ENCODE measurements at places on chromosomes 11 and 22. TPM values are rescaled to one million over a fixed set of nuclear protein-coding genes. Genes with fewer than 3 reads are reported as not detected.
A peak's percentile ranks its signal among the peaks of the same experiment; 100 is the strongest.

GRCh38 chr11:30143098-30143705 is 87.6 kb upstream of the FSHB start:
- DNase-seq: no peak

- no peak for DNase-seq
Measured at GRCh38 chr22:36701965-36702621, 1.5 kb downstream of the CACNG2 start.

DNA sequence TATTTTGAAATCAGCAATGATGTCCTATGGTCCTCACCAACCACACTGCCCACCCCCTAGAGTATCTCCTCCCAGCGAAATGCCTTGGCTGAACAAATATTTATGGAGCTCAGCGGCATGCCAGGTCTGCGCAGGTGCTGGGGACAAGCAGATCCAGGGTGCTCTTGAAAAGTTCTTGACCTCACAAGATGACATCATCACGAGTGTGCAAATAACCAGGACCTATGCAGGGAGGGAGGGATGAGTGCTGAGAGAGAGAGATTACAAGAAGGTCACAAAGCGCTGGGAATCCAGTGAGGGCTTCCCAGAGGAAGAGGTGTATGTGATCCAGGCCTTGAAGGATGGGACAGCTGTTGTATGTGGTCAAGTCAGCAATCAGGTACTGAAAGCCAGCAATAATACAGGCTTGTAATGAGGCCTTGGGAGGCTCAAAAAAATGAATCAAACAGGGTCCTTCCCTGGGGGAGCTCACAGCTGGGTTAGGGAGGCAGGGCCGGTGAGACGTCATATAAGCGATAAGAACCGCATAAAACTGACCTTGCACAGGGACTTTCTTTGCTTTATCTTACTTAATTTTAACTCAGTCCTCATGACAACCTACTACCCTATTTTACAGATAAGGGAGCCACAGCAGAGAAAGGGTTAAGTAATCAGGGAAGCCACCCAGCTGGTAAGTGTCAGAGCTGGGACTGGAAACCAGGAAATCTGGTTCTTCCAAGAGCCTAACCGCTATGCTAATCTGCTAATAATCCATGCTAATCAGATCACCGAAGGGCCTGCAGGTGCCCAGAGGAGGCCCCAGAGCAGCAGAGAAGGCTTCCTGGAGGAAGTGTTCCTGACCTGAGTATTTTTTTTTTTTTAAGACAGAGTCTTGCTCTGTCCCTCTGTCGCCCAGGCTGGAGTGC is 8.2 kb downstream of the ARRB1 start:
- DNase-seq: peak; percentile 83

DNA sequence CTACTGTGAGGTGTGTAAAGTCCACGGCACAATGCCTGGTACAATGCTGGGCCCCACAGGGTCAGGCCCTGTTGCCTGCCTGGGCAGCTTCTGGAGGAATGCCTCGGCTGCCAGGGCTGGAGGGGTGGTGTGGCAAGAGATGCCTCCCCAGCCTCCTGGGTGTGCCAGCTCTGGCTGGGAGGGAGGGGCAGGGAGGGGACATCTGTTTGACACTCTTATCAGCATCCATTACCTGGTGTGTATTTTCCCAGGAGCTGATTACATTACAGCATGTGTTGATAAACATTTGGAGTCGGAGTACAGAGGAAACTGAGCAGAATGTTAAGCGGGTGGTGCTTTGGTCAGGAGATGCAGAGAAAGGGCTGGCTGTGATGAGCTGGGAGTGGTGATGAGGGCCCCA is 11.0 kb upstream of the NECTIN1 start:
- no peak for DNase-seq

DNA sequence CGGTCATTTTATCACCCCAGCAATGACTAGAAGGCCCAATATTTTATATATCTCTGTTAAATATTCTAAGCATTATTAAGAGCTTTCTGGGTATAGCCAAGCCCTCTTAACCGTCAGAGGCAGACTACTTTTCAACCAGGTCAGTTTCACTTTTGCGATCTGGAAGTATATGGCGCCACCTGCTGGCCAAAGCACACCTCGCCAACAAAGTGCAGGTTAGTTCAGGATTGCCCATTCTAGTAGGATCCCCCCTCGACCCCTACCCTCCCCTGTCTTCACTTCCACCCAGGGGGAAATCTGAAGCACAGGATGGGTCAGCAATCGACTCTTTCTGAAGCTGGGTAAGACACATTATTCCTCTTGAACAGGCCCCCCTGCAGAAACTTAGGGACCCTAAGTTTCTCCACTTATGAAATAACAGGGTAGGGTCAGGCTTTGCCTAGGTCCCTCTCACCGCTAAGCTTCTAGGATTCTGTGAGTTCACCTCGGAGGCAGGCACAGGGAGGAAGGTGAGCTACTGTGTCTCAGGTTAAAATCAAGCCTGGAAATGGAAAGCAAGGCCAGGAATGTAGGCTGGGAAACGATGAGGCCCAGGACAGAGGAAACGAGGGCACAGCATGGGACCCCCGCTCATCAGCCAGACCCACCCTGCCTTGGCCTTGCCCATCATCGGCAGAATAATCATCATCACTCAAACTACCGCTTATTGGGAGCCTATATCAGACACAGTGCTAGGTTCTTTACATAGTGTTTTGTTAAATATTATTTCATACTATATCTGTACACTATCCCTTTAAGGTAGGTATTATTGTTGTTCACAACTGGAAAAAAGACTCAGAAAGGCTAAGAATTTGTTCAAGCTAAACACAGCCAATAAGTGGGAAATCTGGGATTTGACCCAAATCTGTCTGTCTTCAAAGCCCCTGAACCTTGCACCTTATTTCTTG is 35.6 kb downstream of the KCNJ1 start:
- DNase-seq: peak; percentile 91

DNA sequence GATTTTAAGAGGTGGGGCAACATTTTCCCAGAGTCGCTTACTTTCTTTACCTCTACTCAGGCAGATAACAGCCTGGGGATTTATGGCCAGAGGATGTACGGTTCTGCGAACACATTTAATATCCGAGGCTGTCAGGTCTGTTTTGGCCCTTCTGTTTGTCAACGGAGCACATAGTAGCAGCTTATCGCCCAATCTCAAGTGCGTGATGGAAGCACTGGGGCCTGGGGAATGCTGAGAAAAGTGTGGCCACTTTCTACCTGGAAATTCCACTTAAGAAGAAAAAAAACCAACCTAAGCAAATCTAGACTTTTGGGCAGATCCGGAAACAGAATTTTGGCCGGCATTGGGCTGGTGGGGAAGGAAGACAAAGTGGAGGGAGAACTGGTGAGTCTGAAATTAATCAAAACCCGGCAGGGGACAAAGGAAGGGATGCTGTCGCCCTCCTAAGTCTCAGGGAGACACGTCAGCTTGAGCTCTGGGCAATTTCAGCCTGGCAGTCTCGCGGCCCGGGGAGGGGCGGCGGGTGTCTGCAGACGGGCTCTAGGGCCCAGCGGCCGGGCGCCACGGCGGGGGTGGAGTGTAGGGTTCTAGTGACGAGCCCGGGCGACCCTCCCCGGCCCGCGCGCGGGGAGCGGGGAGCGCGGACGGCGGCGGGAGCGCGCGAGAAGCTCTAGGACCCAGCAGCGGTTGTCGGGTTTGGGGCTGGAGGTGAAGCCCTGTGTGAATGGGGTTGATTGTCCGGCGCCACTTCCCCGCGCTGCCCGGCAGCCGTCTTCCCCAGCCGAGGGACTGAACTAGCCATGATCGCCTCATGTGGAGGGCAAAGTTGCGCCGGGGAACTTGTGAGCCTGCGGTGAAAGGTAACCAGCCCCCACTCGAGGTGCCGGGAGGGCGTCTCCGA is at the start of gene AMOTL1:
Gene AMOTL1 (plus strand): TSS at position 656 of the 901 bp plus-strand sequence. CDS start 156 bp downstream, at position 812.
- DNase-seq: peak; percentile 95

- no peak for DNase-seq
Measured at GRCh38 chr22:48224332-48224731, 1461.9 kb downstream of the TBC1D22A start.

DNA sequence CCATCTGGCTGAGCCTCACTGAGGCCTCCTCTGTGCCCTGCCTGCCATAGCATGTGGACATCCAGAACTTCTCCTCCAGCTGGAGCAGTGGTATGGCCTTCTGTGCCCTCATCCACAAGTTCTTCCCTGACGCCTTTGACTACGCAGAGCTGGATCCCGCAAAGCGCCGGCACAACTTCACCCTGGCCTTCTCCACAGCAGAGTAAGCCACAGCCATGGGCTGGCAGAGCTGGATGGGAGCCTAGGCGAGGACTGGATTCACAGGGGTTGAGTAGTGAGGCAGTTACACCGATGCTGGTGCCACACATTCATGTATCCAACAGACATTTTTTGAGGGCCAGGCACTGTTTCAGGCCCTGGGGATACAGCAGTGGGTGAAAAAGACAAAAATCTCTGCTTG is 9.1 kb downstream of the SMTNL1 start:
- DNase-seq: no peak

Gene ASRGL1
- total RNA-seq: 6.3 TPM

Gene OR10A2
- not detected for total RNA-seq

Gene KRTAP5-11
- not detected for total RNA-seq

Gene APOA1
- total RNA-seq: 4.4 TPM
